Stimulated activated CD4-positive, alpha-beta T cell treated with anti-CD3 and anti-CD28 coated beads, Interleukin-1b, Interleukin-23, amount 100 ng/mL, for 1 hour (primary cell): ENCODE measurements at places on chromosomes 12 and 14.

- DNase-seq: no peak
Measured at GRCh38 chr14:90093942-90094595, 32.3 kb downstream of the KCNK13 start.

- DNase-seq: no peak
Measured at GRCh38 chr14:74207943-74208342, 31.3 kb upstream of the VSX2 start.

DNA sequence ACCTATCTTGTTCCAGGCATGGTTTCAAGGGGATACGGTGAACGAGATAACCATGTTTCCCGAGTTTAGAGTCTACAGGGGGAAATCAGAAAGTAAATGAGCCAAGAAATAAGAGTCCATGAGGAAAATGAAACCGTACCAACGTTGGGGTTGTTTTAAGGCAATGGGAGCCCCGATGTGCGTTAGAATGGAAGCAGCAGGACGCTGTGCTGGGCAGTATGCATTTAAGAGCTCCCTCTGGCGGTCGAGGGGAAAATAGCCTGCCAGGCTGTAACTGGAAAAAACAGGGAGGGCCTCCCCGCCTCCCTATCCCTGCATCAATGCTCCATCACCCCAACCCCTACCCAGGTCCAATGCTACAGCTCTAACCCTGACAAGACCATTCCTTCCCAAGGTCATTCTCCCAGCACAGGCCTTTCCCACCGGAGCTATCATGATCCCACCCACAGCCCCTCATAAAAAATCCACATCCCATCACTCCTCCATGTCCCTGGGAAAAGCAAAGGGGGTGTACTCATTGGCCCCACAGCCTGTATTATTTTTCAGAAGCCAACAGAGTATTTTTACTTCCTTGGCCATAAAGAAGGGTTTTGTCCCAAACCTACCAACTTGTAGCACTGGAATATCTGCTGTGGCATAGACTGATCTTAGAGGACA, 226.3 kb upstream of the NOS1 start:
- no peak for DNase-seq

DNA sequence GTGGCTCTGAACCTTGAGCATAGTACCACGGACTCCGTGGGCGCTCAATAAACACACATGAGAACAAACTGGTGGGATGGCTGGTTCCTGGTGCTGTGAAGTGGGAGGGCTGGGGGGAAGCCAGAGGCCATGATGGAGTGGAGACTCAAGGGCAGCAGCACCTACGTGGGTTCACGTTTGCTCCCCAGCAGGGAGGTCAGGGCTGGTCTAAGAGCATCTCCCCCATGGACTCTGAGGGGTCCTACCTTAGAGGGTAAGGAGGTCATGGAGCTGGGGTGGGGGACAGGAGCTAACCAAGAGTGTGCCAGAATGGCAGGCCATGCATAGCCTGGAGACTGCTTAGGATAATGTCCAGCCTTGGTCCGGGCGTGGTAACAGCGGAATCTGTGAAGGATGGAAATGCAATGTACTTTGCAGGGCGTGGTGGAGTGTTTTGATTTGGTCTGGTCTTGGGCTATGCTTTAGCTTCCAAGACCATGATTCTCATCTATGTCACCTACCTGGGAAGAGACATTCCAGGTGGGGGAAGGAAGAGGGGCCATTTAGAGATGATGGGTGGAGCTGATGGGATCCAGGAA, 103.0 kb downstream of the PRMT8 start:
- no peak for DNase-seq
